ENCODE measurements at places on chromosomes 1 and 21.

GRCh38 chr1:104702731-104703130, 953.0 kb downstream of the AMY1C start:
- DNase-seq = no peak

DNA sequence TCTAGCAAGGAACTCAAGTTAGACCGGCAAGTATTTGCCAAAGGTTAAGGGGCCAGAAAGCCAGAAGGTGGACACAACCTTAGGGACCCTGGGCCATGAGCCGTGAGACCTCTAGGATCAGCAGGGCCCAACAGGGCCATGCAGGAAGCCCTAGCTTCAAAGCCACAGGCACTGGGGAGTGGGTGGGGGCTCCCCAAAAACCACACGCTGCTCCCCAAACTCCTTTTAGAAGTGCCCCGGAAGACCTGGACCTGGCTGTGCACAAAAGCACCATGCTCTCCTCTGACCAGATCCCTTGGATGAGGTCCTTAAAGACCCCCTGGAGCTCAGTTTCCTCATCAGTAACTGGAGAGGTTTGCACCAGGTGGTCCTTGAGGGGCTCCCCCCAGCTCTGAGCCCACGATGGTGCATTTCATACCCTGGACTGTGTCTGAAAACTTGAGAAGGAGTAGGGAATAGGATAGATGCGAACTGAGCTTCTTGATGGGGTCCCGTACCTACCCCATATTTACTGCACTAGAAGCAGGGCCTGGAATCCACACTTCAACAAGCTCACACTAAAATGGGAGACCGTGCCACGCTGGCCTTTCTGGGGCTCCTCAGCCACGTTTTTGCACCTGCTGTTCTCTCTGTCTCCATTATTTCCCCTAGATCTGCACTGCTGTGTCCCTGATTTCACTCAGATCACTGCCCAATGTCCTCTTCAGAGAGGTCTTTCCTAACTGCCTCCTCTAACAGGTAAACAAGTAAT, 40.6 kb upstream of the LBR start:
- DNase-seq = no peak

DNA sequence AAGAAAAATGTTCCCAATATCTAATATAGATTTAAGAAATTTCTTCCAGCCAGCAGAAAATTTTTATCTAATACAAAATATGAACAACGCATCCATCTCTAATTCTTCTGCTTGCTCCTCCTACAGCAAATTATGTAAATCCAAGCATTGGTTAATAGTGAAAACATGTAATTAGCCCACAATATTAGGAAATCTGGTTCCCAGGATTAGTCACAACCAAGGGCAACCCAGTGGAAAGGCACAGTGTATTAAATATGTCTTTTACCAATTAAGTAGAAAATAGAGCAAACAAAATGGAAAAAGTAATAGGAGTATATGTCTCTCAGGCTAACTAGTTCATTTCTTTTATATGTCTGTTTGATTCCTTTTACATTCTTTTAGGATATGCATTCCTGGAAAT, 59.4 kb upstream of the IFI44L start:
- DNase-seq = no peak

DNA sequence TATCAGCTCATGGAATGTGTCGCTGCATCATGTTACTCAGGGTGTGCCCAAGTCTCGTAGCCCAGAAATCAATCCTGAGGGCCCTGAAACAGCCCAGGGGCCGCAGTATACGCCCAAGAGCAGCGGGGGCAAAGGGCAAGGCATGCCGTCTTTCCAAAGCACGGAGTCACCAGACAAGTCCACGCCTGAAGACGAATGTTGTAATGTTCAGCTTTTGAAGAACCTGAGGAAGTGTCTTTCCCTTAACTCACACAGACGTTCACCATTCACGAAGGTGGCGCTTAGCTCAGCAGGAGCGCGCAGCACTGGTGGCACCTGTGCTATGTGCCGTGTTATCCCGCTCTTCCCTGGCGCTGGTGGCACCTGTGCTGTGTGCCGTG, 18.8 kb upstream of the PWP2 start:
- DNase-seq = no peak

DNA sequence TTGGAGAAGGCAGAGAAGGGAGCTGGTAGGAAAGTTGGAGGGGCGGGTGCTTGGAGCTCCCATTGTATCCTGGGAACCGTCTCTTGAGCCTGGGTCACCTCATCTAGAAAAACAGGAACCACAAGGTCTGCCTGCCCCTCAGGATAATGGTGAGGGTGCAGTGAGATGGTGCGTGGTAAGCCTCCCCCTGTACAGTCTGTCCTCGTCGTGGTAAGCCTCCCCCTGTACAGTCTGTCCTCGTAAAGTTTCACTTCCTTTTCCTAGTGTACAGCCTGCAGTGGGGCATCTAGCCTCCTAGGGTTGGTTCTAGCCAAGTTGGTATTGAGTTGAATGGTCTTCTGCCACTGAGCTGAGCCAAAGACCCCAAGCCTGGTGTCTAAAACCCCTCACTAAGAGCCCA, 66.5 kb upstream of the IGSF21 start:
- DNase-seq = no peak

- no peak for DNase-seq
Observed at GRCh38 chr1:186662752-186663151, 17.5 kb downstream of the PTGS2 start.
